ENCODE measurements at places on chromosomes 13 and 19.

DNA sequence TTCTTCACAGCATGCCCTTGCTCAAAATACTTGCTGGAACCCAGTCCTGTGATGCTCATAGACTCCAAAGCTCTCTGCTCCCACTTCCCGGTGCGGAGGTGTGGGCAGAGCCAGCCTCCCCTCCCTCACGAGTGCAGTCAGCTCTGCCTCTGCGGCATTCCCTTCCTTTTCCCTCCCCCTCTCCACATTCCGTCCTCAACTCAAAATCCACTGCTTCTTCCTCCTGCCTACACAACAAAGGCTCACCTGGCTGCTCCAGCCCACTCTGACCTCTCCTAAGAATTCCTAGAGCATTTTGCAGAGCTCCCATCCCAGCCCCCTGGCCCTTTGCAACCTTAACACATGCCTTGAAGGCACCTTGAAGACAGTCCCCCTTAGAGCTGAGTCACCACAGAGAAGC lies 527.9 kb downstream of the MYO16 start:
- DNase-seq = no peak

GRCh38 chr13:45316338-45316737 lies 24.6 kb downstream of the TPT1 start:
- DNase-seq = no peak

GRCh38 chr13:30972888-30973377 lies 40.5 kb downstream of the TEX26 start:
- no peak for DNase-seq

DNA sequence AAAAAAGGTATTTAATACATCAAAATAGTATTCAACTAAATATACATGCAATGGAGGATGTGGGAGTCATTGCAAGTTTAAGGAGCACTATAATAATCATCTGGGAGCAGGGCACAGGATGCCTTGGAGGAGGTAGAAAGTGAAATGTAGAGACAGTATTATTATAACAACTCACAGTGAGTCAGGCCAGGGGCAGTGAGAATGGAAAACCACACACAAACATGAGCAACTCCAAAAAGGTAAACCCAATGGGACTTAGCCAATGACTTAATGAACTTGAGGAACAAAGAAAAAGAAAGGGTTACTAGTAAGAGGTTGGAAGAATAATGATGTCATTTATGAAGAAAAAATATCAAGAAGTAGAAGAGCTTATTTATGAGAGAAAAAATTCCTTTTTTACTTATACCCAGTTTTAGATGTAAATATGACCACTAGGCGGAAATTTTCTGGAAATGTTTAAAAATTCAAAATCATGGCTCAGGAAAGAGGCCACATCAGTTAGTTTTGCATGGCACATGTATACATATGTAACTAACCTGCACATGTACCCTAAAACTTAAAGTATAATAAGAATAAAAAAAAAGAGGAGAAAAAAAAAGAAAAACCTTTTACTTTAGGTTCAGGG lies 389.3 kb downstream of the SUCLA2 start:
- no peak for DNase-seq

- no peak for DNase-seq
Measured at GRCh38 chr13:40060296-40061007, 405.0 kb downstream of the COG6 start.

- DNase-seq = no peak
Measured at GRCh38 chr13:25980255-25980654, 71.6 kb downstream of the SHISA2 start.

- DNase-seq = no peak
Measured at GRCh38 chr19:13887517-13887916, 10.6 kb downstream of the NANOS3 start.

- DNase-seq = no peak
Measured at GRCh38 chr13:34654647-34655046, 287.4 kb upstream of the NBEA start.

All from activated T-helper 1 cell treated with anti-CD3 and anti-CD28 coated beads, Interleukin-12 subunit alpha, Interleukin-12 subunit beta, Interleukin-2, Interleukin-4 antibody, amounts not matched to agents 30 ng/mL and 10 ng/mL and 1 ng/mL, durations not matched to agents 14 hours and 24 hours and 36 hours (primary cell).